ENCODE measurements at places on chromosomes 3 and 15. TPM values are rescaled to one million over a fixed set of nuclear protein-coding genes. Genes with fewer than 3 reads are reported as not detected.

DNA sequence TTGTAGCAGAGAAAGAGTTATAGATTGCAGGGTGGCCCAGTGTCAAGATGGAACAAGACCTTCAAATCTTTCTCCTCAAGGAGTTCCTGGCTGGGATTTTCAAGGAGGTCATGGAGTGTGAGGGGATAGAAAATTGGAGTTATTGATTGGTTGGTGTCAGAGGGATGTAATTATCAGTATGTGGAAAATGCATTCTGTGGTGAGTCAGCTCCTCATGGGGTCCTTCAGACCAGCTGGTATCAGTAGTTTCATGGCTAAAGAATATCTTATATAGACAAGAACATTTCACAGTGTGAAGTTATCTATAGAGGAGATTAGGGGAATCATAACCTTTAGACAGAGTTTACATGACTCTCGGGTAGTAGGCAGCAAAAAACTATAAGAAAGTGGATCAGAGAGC lies 1114.0 kb upstream of the GBE1 start:
- no peak overlapping the region for H3K27ac ChIP-seq
- no peaks in the 10 kb centered on the region for H3K36me3 ChIP-seq
- DNase-seq = no peak

NMNAT3 gene
- total RNA-seq = 0.60 TPM

- H3K36me3 ChIP-seq = no peaks in the 10 kb centered on the region
- peaks cover 12% of the 10 kb centered on the region for H3K4me1 ChIP-seq
- no peak overlapping the region for H3K4me3 ChIP-seq
- peak overlapping the region; percentile 58 for H3K27ac ChIP-seq
Measured at GRCh38 chr15:45456212-45457106, 66.1 kb downstream of the SLC30A4 start.

DNA sequence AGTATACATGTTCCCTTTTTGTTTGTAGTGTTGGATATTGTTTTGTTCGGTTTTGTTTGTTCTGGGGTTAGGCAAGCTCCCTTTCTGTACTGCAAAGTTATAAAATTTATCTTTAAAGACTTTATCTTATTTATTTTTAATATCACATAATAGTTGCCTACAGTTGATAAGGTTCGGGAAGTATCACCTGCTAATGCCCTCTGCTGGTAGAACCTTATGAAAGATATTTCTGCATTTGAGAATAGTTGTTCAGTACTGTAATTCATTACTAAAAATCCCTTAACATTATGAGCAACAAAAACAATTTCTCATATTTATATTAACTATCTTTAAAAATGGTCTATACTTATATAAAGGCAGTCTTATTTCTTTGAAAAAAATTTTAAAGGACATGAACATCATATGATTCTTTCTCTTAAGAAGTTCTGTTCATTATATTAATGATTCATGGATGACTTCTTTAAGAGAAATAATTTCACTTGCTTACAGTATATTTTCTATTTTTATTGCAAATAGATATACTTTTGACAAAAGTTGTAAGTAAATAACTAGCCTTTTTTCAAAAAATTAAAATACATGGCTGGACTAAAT lies 1126.8 kb downstream of the SI start:
- H3K4me1 ChIP-seq = no peaks in the 10 kb centered on the region
- H3K27me3 ChIP-seq = no peaks in the 10 kb centered on the region
- H3K4me3 ChIP-seq = no peak overlapping the region
- H3K36me3 ChIP-seq = no peaks in the 10 kb centered on the region
- H3K27ac ChIP-seq = no peak overlapping the region

- peaks cover 6% of the 10 kb centered on the region for H3K27me3 ChIP-seq
- H3K36me3 ChIP-seq = no peaks in the 10 kb centered on the region
- H3K4me1 ChIP-seq = no peaks in the 10 kb centered on the region
- no peak overlapping the region for H3K27ac ChIP-seq
- H3K4me3 ChIP-seq = no peak overlapping the region
Measured at GRCh38 chr15:66216806-66217205, 36.7 kb downstream of the MEGF11 start.

SH2D7 gene
- not detected for total RNA-seq

GRCh38 chr15:59170295-59171066 lies 36.2 kb upstream of the LDHAL6B start:
- H3K4me3 ChIP-seq = no peak overlapping the region
- H3K27ac ChIP-seq = peak overlapping the region; percentile 75
- no peaks in the 10 kb centered on the region for H3K27me3 ChIP-seq
- peak; percentile 63 for DNase-seq
- peaks cover 62% of the 10 kb centered on the region for H3K4me1 ChIP-seq
- H3K36me3 ChIP-seq = peaks cover 10% of the 10 kb centered on the region

DNA sequence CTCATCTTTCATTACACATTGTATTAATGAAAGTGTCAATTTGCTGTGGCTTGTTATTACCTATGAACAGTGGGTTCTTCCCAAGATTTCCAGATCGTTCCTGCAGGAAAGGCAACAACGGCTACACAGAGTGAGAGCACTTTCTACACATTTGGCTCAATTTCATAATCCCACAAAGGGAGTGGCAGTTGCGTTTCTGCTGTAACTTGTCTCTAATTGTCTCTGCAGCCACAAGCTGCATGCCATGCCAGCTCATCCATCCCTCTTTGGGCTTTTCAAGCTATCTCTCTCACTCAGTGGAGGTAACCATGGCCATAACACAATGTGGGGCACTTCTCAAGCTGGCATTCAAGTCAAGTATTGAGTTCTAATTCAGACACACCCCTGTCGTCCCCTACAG lies 27.7 kb upstream of the CPNE4 start:
- H3K27ac ChIP-seq = no peak overlapping the region
- no peaks in the 10 kb centered on the region for H3K36me3 ChIP-seq
- H3K27me3 ChIP-seq = no peaks in the 10 kb centered on the region
- no peak for DNase-seq
- no peaks in the 10 kb centered on the region for H3K4me1 ChIP-seq

DNA sequence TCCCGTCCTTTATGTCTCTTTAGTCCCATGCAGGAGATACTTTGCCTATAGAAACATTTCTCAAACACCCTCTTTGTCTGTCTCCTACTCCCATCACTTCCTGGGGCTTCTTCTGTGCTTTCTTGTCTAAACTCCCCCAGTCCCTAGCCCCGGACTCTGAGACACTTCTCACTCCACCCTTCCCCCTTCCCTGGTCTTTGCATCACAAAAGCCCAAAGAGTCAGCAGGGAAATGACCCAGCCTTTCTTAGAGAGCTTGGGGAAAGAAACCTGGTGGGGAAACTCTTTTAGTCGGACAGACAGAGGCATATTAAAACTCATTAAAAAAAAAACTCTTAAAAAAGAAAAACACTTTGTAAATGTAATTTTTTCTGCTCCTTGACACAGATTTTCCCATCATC lies 211.2 kb downstream of the TJP1 start:
- H3K36me3 ChIP-seq = no peaks in the 10 kb centered on the region
- H3K27ac ChIP-seq = no peak overlapping the region
- no peaks in the 10 kb centered on the region for H3K27me3 ChIP-seq
- H3K4me1 ChIP-seq = peaks cover 3% of the 10 kb centered on the region
- no peak overlapping the region for H3K4me3 ChIP-seq
- no peak for DNase-seq

- H3K36me3 ChIP-seq = no peaks in the 10 kb centered on the region
- H3K4me3 ChIP-seq = no peak overlapping the region
- no peaks in the 10 kb centered on the region for H3K4me1 ChIP-seq
- DNase-seq = no peak
- no peaks in the 10 kb centered on the region for H3K27me3 ChIP-seq
Measured at GRCh38 chr3:177374323-177374722, 177.0 kb upstream of the TBL1XR1 start.

ERICH6 gene
- not detected for total RNA-seq
